ENCODE measurements at places on chromosomes 13 and 19. TPM values are rescaled to one million over a fixed set of nuclear protein-coding genes. Genes with fewer than 3 reads are reported as not detected.

ZNF497 gene
- total RNA-seq, result 1.3 TPM

ZNF566 gene
- total RNA-seq, result 9.2 TPM

OSCAR gene
- total RNA-seq, result 0.86 TPM

GPR18 gene
- not detected for total RNA-seq

ZNF221 gene
- 5.3 TPM for total RNA-seq

TPM4 gene
- total RNA-seq, result 1,294 TPM

CCNA1 gene
- total RNA-seq, result 0.43 TPM

NOSIP gene
- total RNA-seq, result 106 TPM

TUBB4A gene
- total RNA-seq, result not detected

FOXA3 gene
- total RNA-seq, result not detected

CD209 gene
- 0.14 TPM for total RNA-seq

Data from placental pericyte (primary cell).